ENCODE measurements at places on chromosomes 1 and 21.

DNA sequence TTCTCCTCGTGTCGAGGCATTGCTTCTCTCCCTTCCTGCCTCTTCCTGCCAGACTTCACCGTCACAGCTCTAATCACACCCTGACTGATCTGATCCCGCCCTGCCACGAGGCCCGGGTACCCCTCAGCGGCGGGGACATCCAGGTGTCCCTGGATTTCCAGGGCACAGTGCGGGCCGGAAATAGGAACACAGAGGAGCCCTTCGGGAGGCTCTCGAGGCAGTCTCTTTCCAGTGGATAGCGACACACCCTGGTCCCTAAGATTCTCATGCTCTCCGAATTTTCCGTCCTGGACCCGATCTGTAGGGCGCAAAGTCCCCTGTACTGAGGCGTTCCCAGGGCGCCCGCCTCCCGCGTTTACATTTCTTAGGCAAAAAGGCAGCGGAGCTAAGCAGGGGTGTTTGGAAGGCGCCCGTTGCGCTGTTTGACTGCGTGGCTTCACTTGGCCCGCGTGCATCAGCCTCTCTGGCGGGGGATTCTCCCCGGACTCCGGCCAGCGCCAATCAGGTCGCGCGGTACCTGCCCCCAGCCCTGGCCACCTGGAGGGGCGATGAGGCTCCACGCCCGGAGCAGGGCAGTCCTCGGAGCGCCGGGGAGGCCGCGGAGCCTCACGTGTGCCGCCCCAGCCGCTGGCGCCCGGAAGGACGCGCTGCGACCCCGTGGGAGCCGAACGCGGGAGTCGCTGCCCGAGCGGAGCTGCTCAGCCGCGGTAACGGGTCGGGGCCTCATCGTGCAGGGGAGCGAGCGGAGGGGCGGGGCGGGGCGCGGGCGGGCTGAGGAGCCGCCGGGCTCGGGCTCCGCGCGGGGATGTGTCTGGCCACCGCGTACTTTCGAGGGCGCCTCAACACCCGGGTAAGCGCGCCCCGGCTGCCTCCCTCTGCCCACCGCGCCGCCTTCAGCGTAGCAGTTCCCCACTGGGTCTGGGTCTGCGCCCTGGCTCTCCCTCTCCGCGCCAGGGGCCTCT, at the start of gene FAM163A:
Gene FAM163A, plus strand, starts transcription at position 575 of the 962 bp plus-strand sequence. CDS start 69,807 bp downstream, outside the sequence.
- DNase-seq, result no peak

GRCh38 chr1:241323514-241324195, 33.4 kb downstream of the RGS7 start:
- no peak for DNase-seq

DNA sequence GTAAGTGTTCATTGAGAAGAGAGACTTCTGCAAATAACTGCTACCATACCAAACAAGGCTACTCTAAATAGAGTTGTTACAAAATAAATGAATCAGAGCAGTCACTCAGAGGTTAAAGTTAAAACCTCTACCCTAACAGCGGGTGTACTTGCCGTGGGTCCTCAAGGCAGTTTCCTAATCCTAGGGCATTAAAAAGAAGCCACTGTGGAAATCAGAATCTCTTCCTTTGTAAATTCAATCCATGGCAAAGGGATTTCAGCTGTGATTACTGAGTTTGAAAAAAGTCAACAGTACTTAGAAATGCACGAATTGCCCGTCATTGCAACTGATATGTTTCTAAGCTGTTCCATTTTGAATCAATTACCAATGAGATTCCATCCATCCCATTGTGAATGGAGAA, 13.5 kb downstream of the TBX15 start:
- DNase-seq, result no peak

- no peak for DNase-seq
Observed at GRCh38 chr21:44485796-44486195, 30.5 kb downstream of the LRRC3 start.
